ENCODE measurements at places on chromosomes 11 and 22.

- no peak for DNase-seq
These were observed 812.9 kb downstream of the JRKL start for GRCh38 chr11:97202613-97203292.

DNA sequence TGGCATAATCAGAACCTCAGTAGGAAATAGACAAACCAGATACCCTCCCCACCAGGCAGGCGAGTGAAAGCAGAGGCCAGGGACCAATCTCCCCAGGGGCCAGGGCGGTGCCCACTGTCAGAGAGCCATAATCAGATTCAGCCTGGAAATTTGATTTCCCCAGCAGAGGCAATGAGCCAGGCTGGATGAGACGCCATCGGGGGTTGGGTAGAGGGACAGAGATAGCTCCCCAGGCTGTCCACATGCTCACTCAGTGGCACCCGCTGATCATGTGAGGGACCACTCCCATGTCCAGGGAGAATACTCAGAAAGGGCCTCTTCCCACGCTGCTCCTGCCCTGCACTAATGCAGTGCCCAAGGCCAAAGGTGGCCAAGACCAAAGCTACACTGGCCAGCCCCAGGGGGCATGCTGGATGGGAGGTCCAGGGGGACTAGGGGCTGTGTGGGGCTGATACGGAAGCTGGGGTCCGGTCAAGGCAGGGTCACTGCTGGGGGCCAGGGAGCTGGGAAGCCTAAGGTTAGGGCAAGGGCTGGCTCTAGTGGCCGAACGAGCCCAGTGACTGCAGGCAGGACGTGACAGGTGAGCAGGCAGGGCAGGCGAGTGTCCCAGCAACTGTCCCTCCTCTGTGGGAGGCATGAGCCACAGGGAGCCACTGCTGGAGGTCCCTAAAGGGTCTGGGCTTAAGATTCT lies 19.8 kb downstream of the ARVCF start:
- DNase-seq = no peak

DNA sequence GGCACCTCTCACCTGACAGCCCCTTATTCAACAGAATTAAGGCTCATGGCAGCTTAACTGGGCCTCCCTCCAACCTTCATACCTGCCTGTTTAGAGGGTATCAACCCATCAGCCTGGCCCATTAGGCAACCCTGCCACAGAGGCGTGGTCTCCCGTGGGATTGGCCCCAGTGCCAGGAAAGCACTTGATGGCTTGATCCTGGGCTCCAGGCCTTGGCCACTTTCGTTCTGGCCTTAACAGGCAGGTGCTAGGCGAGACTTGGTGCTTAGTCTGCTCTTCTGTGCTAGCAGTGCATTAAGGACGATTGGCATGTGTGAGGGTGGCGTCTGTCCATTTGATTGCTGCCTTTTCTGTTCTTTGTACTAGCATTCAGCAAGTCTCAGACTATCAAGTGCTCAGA lies 75.2 kb downstream of the CABIN1 start:
- DNase-seq = no peak

DNA sequence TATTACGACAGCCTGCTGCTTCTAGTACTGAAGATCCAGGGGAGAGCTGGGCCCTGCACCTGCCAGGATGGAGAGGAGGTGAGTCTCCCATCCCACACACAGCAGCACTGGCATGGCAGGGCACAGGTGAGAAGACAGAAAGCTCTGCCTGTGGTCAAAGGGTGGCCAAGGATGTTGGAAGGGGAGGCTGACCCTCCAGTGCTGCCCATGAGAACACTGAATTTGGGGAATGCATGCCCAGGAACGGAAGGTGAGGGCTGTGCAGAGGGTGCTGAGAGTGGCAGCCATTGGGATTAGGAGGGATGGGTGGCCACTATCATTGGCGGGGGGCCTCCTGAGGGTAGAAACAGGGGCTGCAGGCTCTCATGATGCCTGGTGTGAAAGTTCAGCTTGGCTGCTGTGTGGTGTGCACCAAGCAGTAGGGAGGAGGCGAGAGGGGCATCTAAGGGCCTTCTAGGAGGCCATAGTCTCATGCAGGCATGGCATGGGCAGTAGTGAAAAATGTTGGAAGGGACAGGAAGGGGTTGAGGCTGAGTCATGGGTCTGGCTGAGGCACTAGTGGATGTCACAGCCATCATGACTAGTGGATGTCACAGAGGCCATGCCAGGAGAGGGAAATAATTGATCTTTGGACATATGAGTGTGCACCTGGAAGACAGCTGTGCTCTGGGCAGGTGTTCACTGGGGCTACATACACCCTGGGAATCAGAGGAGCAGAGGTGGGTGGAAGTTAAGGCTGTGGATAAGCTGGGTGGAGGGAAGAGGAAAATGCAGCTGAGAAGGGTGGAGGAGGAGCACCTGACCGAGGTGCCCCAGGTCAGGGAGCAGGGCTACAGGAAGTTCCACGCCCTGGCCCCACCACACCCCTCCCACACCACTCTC lies 2.5 kb upstream of the LRRC74B start:
- DNase-seq = no peak

- DNase-seq = peak; percentile 72
These were observed 70.8 kb upstream of the NARS2 start for GRCh38 chr11:78645226-78646202.

- DNase-seq = peak; percentile 13
These were observed 15.6 kb downstream of the SMC1B start for GRCh38 chr22:45397806-45398205.

- DNase-seq = no peak
These were observed 108.7 kb upstream of the CD82 start for GRCh38 chr11:44456544-44457300.

DNA sequence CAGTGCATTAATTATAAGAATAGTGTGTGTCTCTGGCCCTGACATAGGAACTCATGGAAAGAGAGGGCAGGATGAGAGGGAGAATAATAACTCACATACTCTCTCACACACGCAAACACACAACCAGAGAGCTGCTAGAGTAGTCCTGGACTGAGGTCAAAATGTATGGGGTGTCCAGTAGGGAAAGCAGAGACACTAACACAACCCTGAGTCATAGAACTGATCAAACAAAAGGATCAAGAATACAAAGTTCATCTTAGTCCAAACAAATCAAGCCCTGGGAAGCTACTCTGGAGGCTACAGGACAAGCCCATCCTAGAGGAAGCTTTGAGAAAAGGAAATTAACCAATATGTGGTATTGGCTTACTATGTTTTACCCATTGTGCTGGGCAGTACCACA lies 178.5 kb upstream of the GUCY1A2 start:
- DNase-seq = no peak

DNA sequence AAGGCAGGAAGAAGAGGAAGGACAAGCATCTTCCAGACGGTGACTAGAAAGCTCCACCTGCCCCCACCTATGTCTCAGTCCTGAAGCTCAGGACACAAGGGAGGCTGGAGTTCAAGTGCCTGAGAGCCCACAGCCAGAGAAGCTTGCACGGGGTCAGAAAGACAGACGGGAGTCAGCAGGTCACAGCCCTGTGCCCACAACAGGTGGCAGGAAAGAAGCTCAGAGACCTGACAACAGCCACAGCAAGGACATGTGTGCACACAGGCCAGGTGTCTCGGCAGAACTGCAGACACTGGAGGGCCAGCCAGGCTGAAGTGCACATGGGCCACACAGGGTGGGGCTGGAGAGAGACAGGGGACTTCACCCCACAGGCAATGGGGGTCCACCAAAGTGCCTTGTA lies 37.2 kb upstream of the MOB2 start:
- DNase-seq = no peak

- no peak for DNase-seq
These were observed 59.4 kb upstream of the NNMT start for GRCh38 chr11:114236829-114237228.

All from activated CD8-positive, alpha-beta T cell treated with anti-CD3 and anti-CD28 coated beads for 36 hours (primary cell).